Fibroblast of villous mesenchyme (primary cell): ENCODE measurements at places on chromosomes 1 and 21. TPM values are rescaled to one million over a fixed set of nuclear protein-coding genes. Genes with fewer than 3 reads are reported as not detected.

Gene KCNJ10
- total RNA-seq = under 0.01 TPM in 1 of 2 replicates, not detected in the other

Gene KCNE2
- not detected in 2 replicates for total RNA-seq

Gene C1orf210
- total RNA-seq = not detected in 2 replicates

Gene TNFRSF14
- 17.7 and 24.5 TPM in 2 replicates for total RNA-seq

Gene RAB4A
- total RNA-seq = 17.1 and 18.6 TPM in 2 replicates

Gene ATP1A4
- total RNA-seq = not detected in 2 replicates

Gene LCE1C
- total RNA-seq = not detected in 2 replicates

Gene TNFRSF18
- total RNA-seq = not detected in 2 replicates

Gene CHRNB2
- total RNA-seq = under 0.01 TPM in 1 of 2 replicates, not detected in the other

Gene LINGO4
- not detected in 2 replicates for total RNA-seq

Gene NPHS2
- total RNA-seq = not detected in 2 replicates

Gene ERRFI1
- total RNA-seq = 34.8 and 70.4 TPM in 2 replicates

Gene TAL1
- total RNA-seq = 0.32 TPM in 1 of 2 replicates, not detected in the other

Gene ZNF593OS
- total RNA-seq = 0.32 TPM in 1 of 2 replicates, not detected in the other

Gene C4BPB
- 0.32 TPM in 1 of 2 replicates, not detected in the other for total RNA-seq

Gene CHD5
- total RNA-seq = under 0.01 TPM in 2 replicates

Gene CPLANE2
- total RNA-seq = 13.0 and 15.1 TPM in 2 replicates

Gene GPR25
- total RNA-seq = not detected in 2 replicates

Gene ERICH3
- total RNA-seq = not detected in 2 replicates

Gene RHBDL2
- total RNA-seq = 0.97 and 1.7 TPM in 2 replicates

Gene SEC16B
- total RNA-seq = 1.3 and 1.6 TPM in 2 replicates

Gene ENAH
- total RNA-seq = 126 and 135 TPM in 2 replicates
